GM12891 (cell line): ENCODE measurements at places on chromosomes 4 and X.

DNA sequence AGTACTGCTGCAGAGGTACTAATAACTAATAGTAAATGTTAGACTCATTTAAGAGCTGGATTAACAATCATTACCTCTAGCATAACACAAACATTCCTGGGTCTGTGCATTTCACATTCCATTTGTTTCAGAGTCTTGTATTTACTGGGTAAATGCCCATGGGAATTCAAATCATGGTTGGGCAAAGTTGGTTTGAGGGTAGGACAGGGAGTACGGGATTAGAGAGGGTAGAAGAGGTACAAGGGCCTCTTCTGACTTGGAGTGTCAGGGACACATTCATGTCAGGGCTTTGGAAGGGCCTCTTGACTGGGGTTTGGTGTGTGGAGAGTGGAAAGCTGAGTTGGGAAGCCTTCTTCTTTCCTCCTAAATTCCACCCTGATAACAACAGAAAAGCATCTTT lies 65.9 kb downstream of the WWC2 start:
- DNase-seq, result no peak

DNA sequence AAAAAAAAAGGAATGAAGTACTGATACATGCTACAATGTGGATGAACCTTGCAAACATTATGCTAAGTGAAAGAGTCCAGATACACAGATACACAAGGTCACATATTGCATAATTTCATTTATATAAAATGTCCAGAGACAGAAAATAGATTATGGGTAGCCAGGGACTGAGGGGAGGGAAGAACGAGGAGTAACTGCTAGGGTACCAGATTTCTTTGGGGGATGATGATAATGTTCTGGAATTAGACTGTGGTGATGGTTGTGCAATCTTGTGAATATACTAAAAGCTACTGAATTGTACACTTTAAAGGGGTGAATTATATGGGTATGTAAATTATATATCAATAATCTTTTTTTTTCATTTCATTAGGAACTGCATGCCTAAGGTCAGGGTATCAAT lies 20.8 kb upstream of the AP1AR start:
- DNase-seq, result no peak

DNA sequence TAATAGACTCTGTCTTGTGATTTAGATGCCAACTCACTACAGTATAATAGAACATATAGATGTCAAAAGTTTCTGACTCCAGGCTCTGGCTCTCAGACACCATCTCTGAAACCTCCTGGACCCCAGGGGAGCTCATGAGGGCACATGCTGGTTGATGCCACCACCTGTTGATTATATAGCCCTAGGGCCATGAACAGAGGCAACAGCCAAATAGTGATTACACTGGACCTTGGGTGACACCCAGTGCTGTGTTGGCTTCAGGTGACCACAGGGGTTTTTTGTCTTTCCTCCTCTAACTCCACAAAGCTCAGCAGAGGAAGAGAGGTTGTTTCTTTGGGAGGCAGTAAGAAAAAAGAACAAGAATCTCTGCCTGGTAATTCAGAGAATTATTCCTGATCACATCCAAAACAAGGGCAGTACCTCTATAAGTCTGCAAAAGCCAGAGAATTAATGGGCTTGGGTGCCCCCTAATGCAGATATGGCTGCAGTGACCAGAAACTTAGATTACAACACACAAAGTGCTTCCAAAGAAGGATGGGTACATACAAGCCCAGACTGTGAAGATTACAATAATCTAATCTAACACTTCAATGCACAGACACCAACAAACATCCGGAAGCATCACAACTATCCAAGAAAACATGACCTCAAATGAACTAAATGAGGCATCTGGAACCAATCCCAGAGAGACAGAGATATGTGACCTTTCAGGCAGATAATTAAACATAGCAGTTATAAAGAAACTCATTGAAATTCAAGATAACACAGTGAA lies 1920.6 kb downstream of the ARAP2 start:
- DNase-seq, result no peak

- DNase-seq, result no peak
Observed at GRCh38 chr4:117357437-117357836, 272.1 kb upstream of the TRAM1L1 start.

GRCh38 chr4:107036584-107037198 lies 578 bp upstream of the DKK2 start:
- no peak for DNase-seq

DNA sequence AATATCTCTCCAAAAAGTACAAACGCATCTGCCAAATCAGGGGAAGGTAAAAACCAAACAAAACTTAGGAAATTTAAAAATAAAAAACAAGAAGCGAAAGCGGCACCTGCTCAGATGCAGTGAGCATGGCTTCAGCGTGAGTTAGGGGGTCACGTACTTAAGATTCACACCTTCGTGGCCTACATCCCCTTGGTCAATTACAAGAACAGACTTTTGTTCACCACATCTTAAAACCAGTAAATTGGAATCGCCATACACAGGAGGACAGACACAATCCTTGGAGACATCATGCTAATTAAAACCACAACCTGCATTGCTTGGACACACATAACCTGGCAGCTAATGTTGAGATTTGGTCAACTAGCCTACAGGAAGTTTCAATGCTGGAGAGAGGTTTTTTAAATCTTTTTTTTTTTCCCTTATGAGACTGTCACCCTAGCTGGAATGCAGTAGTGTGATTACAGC lies 12.5 kb upstream of the SEL1L3 start:
- DNase-seq, result no peak

GRCh38 chr4:158446106-158446505 lies 75.6 kb upstream of the RXFP1 start:
- no peak for DNase-seq

GRCh38 chrX:49257846-49258748 lies 6.4 kb downstream of the FOXP3 start:
- no peak for DNase-seq

DNA sequence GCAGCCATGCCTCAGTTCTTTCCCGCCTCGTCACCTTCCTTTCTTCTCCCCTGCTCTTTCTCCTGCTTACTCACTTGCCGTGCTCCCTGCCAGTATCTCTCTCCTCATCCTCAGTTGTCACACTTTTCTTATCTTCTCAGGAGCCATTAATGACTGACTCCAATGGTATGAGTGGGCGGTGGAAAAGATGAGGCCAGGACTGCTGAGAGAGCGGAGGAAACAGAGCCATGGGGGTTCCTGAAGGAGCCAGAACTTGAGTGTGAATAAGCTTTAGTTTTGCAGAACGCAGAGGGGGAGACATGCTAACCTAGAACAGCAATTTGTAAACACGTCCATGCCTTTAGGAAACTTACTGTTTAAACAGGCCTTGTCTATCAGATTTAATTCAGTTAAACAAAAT lies 126.5 kb downstream of the CHIC2 start:
- DNase-seq, result no peak

DNA sequence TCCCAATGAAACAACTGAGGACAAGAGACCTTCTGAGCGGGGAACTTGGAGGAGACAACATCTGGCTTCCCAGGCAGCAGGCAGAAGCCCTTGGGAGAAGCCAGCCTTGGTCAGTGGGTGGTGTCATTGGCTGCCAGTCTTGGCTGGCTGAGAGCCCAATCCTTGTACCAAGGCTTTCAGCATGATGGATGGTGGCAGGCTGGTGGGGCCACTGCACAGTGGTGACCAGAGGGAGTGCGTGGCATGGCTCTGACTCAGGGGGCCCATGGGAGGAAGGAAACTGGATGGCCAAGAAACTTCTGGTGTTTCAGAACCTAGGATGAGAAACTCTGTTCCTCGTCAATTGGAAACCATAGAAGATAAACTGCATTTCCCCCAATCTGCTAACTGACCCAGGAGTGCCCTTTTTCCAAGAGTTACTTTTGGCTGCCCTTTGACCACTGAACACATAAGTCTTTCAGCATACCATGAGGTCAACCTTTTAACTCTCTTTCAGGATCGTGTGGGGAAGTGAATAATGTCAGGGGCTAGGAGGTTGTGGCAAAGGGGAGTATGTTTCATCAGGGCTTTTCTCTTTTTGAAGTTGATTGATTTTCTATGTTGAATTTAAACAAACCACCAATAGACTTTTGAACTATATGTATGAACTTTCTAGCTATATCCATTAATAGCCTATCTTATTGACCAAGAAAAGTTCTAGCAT lies 60.9 kb downstream of the SOWAHB start:
- DNase-seq, result no peak
